A549 treated with CORT108297 at 1 μM for 4 hours (cell line): ENCODE measurements at places on chromosomes 6 and 20. TPM values are rescaled to one million over a fixed set of nuclear protein-coding genes. Genes with fewer than 3 reads are reported as not detected.

Gene TP53INP2
- 6.0 to 8.1 TPM (median 6.9 TPM) in 5 replicates for total RNA-seq

Gene ADGRF5
- not detected in 5 replicates for total RNA-seq

Gene ANKRD66
- not detected in 5 replicates for total RNA-seq

Gene C6orf163
- total RNA-seq: 0.06 to 0.29 TPM (median 0.15 TPM) in 5 replicates

Gene ZNF165
- 0.93 to 1.1 TPM (median 0.98 TPM) in 5 replicates for total RNA-seq
